Nephron progenitor cell (in vitro differentiated cells): ENCODE measurements at places on chromosomes 2 and 18.

DNA sequence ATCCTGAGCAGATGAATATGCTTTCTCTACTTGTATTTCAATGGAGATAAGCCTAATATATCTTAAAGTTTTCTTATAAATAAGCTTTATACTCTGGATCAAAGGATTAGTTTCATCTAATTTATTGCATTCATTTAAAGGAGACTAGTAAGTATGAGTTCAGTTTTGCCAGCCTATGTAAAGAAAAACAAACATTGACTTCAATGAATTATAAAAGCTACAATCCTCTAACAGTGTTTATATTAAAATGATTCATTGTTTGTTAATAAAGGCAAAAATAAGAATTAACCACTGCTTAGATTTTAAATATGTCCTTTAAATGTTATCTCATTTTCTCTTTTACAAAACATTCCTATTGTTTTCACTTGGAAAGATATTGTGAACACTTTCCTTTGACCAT lies 566.0 kb downstream of the EPHA4 start:
- no peak for DNase-seq

DNA sequence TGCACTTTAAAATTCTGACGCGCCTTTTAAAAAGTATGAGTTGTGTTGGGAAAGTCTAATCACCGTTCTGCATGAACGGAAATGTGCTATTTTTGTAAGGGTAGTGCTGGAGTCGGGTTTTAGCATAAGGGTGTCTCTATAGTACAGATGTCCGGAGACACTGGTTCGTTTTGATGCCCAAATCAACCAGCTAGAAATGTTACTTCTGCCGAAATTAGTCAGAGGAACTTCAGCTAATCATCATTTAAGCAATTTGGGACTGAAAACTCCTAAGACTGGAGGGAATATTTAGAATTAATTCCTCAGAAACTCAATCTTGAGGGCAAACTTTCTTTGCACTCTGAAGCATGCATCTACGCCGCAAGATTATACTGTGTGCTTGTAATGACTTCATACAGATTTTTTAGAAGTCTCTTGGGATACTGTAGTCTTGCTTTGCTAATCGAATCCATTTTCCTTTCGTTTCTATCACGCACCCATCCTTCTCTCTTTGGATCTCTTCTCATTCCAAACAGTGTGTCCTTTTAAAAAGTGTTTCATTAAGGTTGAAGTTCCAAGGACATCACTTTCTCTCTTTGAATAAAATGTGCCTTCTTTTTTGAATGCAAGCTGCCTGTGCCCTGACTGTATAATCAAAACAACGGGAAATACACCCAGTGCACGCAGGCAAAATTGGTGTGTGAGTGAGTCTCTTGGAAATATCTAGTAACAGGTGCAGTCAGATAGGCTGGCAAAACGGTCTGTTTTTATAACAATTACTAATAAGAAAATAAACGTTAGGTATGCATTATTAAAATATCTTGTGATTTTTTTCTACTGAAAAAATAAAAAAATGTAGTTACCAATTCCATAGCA lies 270.9 kb upstream of the TCF4 start:
- DNase-seq, result no peak

DNA sequence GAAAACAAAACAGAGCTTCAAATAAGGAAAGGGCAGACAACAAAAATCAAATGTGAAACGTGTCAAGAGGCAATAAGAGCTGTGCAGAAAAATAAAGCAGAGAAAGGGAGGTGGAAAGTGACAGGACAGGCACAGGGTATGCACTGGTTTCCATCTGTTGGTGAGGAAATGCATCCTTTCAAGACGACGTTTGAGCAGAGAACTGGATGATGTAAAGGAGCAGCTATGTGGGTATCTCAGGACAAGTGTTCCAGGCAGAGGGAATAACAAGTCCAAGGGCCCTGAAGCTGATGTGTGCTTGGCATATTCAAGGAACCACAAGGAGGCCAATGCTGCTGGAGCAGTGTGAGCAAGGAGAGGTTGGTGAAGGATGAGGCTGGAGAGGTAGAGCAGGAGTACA lies 168.9 kb upstream of the SERPINE2 start:
- DNase-seq, result no peak

GRCh38 chr18:53489266-53489665 lies 735.2 kb downstream of the MBD2 start:
- no peak for DNase-seq

GRCh38 chr2:118058951-118059350 lies 29.3 kb upstream of the INSIG2 start:
- no peak for DNase-seq

- DNase-seq, result no peak
These were observed 163.1 kb upstream of the PGAP1 start for GRCh38 chr2:197089655-197090054.

- DNase-seq, result peak; percentile 69
These were observed 972 bp upstream of the RASGRP3 start for GRCh38 chr2:33475224-33476130.
